MV-4-11 (cell line): ENCODE measurements at places on chromosomes 13 and 19.

GRCh38 chr19:13492128-13492527, 14.2 kb downstream of the CACNA1A start:
- no peak for DNase-seq

- DNase-seq = peak; percentile 13
These were observed 812 bp downstream of the DPY19L3 start for GRCh38 chr19:32406161-32407003.

GRCh38 chr13:26348966-26349365, 95.0 kb downstream of the CDK8 start:
- no peak for DNase-seq

- DNase-seq = no peak
These were observed 148.5 kb upstream of the TSHZ3 start for GRCh38 chr19:31497709-31498108.

- no peak for DNase-seq
These were observed 64.9 kb downstream of the CRYL1 start for GRCh38 chr13:20460761-20461160.

DNA sequence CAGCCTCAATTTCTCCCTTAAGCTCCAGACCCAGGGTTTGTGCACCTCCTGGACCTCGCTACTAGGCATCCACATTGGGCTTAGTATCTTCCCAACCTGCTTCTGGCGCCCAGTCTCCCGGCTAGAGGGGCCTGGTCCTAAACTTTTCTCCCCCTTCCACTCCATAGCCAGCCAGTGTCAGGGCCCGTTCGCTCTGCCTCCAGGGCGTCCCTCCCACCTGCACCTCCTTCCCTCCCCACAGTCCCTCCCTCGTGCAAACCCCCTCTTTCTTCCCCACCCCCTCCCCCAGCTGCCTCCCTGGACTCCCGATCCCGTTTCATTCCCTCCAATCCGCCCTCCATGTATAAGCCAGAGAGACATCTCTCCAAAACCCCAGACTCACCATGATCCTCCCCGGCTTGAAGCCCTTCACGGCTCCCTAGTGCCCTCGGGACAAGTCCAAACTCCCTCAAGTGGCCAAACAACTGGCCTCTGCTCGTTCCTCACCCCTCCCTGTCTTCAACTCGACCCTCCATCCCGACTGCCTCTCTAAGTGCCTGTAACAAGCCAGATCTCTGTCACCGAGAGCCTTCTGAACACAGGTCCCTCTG, 997 bp upstream of the SAMD4B start:
- peak; percentile 56 for DNase-seq

DNA sequence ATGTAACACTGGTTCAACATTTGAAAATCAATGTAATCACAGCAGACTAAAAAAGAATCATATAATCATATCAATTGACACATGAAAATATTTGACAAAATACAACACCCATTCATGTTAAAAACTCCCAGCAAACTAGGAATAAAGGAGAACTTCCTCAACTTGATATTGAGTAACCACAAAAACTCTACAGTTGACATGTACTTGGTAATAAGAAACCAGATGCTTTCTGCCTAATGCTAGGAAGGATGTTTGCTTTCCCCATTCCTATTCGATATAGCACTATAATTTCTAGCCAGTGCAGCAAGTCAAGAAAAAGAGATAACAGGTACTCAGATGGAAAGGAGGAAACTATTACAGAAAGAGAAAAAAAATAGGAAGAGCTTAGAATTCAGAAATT, 26.9 kb downstream of the UFM1 start:
- DNase-seq = peak; percentile 47

- DNase-seq = no peak
These were observed 8.1 kb downstream of the PEG3 start for GRCh38 chr19:56832352-56832928.
